HuH-7.5 (cell line): ENCODE measurements at places on chromosomes 12 and 14.
A peak's percentile ranks its signal among the peaks of the same experiment; 100 is the strongest.

- no peak for DNase-seq
These were observed 22.3 kb upstream of the SPTLC2 start for GRCh38 chr14:77638771-77639171.

DNA sequence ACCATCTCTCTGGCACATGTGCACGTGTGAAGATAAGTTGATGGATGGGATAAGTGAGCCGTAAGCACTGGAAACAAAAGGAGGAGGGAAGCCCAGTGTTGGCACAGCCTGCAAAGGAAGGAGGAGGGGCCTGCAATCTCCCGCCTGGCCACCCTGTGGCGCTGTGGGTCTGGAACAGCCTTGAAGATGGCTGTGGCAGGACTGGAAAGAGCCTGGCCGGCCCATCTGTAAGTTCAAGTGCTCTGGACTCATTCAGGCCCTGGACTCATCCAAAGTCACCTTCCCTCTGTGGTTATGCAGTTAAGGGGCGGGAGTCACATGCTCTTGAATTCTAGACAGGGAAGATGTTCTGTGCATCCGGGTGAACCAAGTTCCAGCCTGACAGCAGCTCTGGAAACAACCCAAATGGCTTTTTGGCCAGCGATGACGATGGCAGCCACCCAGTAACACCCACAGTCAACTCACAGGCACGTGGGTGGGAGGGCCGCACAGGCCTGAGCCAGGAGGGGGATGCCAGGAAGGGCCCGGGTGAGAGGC, 50.4 kb downstream of the CHGA start:
- peak; percentile 57 for DNase-seq

DNA sequence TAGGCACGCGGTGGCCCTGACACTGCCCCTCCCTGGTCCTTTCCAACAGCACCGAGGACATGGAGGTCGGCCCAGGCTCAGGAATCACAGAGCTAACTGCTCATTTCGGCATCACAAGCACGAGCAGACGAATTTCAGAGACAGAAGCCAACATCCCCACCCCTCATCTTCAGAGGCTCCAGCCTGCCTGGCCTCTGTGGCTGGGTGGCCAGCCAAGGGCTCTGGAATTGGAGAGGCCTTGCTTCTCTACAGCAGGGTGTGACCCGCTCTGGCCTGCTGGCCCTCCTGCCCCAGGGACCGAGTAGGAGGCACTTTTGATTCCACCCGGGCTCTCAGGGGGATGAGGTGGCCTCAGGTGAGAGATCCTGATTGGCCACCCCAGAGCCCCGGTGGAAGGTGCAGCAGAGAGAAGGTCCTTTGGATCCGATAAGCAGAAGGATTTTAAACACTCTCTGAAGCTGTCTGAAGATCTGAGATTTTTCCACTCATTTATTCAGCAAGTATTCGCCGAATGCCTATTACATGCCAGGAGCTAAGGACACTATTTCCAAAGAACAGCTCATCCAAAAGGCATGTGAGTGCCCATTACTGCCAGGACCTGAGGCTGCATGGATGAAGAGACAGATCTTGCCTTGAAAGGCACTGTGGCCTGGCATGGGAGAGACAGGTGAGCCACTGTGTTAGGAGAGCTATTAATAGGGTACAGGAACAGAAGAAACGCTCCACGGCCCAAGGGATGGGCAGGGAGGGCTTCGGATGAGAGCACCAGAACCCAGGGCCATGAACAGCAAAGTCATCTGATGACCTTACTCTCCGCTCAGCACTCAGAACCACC, 10.2 kb downstream of the BAG5 start:
- DNase-seq = no peak

DNA sequence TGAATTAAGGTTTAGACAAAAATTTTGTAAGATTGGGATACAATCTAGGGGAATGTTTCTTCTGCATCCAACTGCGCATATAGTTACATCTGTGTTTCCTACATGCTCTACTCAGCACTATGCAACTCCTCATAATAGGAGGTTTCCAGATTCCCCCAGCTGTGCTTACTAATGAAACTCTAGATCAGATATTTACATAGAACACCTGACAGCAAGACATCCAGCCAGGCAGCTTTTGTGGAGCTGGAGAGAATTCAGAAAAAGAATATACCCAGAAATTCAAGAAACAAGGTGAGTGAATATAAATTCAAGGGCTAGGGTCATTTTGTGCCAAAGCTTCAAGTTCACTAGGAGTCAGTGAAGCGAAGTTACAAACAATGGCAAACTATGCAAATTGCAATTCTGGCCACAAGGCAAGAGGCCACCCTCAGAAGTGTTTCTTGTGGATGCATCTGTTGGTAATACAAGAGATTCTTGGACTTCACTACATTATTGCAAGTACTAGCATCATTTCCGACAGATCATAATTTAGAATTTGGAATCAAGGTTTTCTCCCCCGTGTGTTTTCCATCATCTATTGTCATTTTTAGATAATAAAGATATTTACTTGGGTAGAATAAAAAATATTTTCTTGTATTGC, 341.2 kb upstream of the NAV3 start:
- DNase-seq = no peak

GRCh38 chr12:8953773-8954402, 4.4 kb upstream of the M6PR start:
- no peak for DNase-seq

- DNase-seq = no peak
These were observed 4.2 kb upstream of the SLC8A3 start for GRCh38 chr14:70192915-70193314.

DNA sequence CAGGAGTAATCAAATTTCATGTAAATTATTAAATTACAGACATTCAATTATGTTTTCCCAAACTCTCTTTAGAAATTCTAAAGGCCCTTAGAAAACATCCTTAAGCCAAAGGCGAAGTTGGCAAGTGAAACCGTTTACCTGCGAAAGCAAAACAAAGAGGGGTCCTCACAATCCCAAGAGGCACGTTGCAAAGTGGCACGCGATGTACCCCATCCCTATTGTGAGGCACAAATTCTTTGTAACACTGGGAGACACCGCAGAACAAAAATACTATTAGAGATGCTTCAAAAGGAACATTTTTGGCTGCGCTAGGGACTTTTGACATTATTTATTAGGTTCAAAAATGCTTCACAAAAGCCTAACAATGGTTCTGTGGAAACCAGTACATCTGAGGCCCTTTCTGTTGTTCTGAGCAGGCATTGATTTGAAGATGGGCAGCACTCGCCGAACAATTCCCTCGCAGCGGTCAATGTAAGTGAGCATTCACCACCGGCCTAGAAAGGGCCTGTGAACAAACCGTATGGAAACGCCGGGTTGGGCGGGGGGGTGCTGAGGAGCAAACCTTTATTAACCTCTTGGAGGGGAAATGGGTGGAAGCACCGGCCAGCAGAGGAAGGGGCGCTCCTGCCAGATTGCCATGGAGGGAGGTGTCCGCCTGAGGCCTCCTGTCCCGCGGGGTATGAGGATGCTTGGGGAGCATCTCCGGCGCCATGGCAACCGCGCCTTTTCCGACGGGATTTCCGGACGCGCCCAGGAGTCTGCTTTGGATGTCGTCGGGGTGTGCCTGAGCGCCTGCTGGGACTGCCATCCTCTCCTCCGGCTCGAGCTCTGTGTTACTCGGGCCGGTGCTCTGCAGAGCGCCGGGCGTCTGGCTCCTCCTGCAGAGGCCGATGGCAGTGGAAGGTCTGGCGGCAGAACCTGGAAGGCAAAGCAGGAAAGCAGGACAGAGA, 193.9 kb downstream of the C12orf42 start:
- DNase-seq = no peak
